Adrenal gland (tissue), 19 donors: ENCODE measurements at places on chromosomes 7 and 10. TPM values are rescaled to one million over a fixed set of nuclear protein-coding genes. Genes with fewer than 3 reads are reported as not detected.

- no peaks in the 10 kb centered on the region for H3K36me3 ChIP-seq
- no peaks in the 10 kb centered on the region for H3K27me3 ChIP-seq
- H3K4me3 ChIP-seq, result no peak overlapping the region
- no peaks in the 10 kb centered on the region for H3K4me1 ChIP-seq
- DNase-seq, result no peak
- H3K27ac ChIP-seq, result no peak overlapping the region
Observed at GRCh38 chr7:43735403-43735801, 6.1 kb upstream of the COA1 start.

- H3K27ac ChIP-seq, result no peak overlapping the region
- no peaks in the 10 kb centered on the region for H3K36me3 ChIP-seq
- no peaks in the 10 kb centered on the region for H3K27me3 ChIP-seq
- no peak for DNase-seq
- H3K4me3 ChIP-seq, result no peak overlapping the region
Observed at GRCh38 chr7:96827701-96828100, 118.1 kb upstream of the SEM1 start.

DNA sequence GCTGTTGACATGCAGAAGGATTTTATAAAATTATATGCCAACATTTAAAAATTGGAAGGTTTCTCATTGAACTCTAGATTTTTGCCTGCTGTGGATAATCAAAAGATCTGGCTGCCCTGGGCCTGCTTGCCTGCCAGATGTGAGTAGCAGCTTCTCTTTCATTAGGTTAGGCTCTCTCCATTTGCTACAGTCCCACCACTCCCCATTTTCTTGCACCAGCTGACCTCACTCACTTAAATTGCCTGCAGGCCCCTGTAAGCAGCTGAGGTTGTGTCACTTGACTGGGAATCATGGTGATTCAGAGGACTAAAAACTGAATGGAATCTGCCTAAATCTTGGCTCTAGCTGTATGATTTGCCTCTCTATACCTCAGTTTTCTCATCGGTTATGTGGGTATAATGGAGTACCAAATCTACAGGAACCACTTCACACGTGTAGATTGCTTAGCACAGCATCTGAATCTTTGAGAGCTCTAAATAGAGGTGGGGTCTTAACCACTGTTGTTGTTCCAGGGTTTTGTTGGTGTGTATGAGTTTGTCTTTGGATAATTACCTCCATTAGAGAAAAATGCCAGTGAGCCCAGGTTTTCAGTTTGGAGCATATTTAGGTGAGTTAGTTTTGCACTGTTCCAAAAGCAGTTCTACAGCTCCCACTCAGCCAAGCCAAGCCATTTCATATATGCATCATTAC lies 18.6 kb upstream of the RAPGEF5 start:
- DNase-seq, result no peak
- no peak overlapping the region for H3K4me3 ChIP-seq
- H3K27me3 ChIP-seq, result no peaks in the 10 kb centered on the region
- H3K36me3 ChIP-seq, result no peaks in the 10 kb centered on the region

DNA sequence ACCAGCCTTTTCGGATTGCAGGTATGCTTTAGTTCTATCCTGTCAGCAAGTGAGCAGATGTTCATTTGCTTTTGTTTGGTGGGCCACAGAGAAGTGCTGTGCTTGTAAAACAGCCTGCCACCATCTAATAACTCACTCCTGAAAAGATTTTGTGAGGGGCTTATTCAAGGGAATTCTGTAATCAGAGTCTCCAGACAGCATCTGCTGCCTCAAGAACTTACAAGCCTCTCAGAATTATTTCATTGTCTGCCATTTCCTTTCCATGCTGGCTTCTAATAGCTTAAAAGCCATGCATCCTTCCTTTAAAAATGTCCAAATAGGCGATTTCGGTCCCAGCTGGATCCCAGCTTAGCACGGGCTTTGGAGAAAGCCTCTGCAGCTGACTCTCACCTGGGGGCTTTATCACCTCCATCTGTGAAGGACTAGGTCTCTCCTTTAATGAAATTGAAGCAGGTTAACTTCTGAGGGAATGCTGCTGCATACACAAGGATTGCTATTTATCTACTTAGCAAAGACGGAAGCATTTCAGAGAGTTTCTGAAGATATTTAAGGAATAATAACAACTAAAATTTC lies 48.0 kb downstream of the MALRD1 start:
- no peak overlapping the region for H3K4me3 ChIP-seq
- no peaks in the 10 kb centered on the region for H3K4me1 ChIP-seq
- H3K36me3 ChIP-seq, result no peaks in the 10 kb centered on the region
- H3K27ac ChIP-seq, result no peak overlapping the region
- no peak for DNase-seq

GRCh38 chr7:137667633-137668387 lies 179.0 kb downstream of the DGKI start:
- no peak overlapping the region for H3K4me3 ChIP-seq
- no peak for DNase-seq
- no peaks in the 10 kb centered on the region for H3K4me1 ChIP-seq
- no peak overlapping the region for H3K27ac ChIP-seq
- no peaks in the 10 kb centered on the region for H3K36me3 ChIP-seq
- no peaks in the 10 kb centered on the region for H3K27me3 ChIP-seq

- no peak overlapping the region for H3K4me3 ChIP-seq
- no peak overlapping the region for H3K27ac ChIP-seq
- H3K4me1 ChIP-seq, result no peaks in the 10 kb centered on the region
- H3K36me3 ChIP-seq, result no peaks in the 10 kb centered on the region
- DNase-seq, result peak; percentile 42
Observed at GRCh38 chr7:143372070-143372469, 9.1 kb upstream of the ZYX start.

DNA sequence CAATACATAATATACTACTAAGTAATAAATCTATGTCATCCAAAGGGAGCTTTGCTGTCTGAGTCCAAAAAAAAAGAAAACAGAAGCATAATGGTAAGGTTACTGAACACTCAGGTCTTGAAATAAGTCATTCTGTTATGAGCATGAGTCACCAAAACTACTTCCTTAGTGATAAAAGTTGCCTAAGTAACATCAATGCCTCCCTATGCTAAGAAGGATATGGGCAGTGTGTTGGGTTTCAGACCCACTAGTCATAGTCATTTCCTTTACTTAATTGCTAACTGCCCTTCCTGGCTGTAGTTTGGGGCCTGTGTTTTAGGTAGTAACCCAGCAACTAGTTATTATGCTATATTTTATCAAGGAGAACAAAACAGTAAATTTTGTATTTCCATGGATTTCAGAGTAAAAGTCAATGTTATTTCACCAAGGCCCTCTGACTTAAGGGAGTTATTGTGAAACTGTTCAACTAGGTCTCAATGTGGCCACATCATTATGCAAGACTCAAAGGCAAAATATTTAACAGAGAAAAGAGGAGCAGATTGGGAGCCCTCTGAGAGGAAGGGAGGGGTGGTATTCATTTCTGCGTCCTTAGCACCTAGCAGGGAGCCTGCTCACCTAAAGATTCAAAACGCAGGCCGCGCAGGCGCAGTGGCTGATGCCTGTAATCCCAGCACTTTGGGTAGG lies 11.7 kb upstream of the VIM start:
- H3K4me1 ChIP-seq, result peaks cover 11% of the 10 kb centered on the region
- no peaks in the 10 kb centered on the region for H3K36me3 ChIP-seq
- H3K4me3 ChIP-seq, result no peak overlapping the region

DNA sequence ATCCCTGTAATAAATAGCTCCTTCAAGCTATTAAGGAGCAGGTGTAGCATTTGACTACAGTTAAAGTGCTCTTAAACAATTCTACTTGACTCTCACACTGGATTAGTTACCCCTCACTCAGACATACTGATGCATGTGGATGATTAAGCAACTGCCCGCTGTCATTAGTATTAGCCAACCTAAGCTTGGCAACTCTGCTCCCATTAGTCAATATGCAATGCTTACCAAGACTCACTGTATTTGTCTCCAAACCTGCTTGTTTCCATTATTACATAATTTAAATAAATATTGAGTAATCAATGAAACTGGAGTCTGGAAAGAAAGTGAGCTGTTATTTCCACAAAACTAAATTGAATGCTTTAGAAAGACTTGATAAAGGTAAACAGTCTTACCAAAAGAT lies 144.0 kb upstream of the ASAH2 start:
- no peaks in the 10 kb centered on the region for H3K36me3 ChIP-seq
- no peaks in the 10 kb centered on the region for H3K27me3 ChIP-seq

GRCh38 chr7:55893940-55894339 lies 6.7 kb downstream of the ZNF713 start:
- H3K4me3 ChIP-seq, result no peak overlapping the region
- no peaks in the 10 kb centered on the region for H3K4me1 ChIP-seq
- H3K27ac ChIP-seq, result no peak overlapping the region
- DNase-seq, result no peak

DNA sequence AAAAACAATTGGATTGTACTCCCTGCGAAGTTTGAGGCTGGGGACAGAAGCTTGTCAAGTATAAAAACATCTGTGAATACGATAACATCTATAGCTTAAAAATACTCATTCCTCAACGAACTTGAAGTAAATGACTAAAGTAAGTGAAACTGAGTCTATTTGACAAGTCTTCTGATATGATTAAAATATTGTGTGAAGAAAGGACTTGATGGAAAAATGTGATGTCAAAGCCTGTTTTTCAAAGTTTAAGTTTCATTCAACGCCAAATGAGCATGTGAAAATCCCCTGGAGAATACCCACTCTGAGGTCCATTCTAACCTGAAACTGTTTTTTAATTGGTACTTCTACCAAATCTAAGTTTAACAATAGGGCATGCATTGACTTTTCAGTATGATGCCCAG lies 122.3 kb upstream of the MDFIC start:
- H3K27me3 ChIP-seq, result no peaks in the 10 kb centered on the region
- H3K27ac ChIP-seq, result no peak overlapping the region
- no peak for DNase-seq
- H3K36me3 ChIP-seq, result no peaks in the 10 kb centered on the region
- H3K4me1 ChIP-seq, result no peaks in the 10 kb centered on the region
- H3K4me3 ChIP-seq, result no peak overlapping the region

DNA sequence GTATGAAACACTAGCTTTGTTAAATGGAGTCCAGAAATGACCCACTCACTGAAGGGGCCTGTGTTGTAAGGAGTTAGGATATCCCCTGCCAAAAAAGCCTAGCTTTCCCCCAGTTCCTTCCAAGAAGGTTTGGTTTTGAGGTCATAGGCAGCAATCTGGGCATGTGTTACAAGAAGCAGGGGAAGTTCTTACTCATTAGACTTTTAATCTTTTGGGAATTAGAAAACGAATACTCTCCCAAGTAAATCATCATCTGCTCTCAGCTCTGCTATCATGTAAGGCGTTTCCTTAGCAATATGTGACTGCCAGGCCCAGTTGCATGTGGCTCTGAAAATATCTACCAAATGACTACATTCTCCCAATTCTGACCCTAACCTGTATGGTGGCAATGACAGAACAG lies 3.7 kb downstream of the NOD1 start:
- no peak overlapping the region for H3K27ac ChIP-seq
- H3K36me3 ChIP-seq, result no peaks in the 10 kb centered on the region
- peaks cover 9% of the 10 kb centered on the region for H3K4me1 ChIP-seq

DNA sequence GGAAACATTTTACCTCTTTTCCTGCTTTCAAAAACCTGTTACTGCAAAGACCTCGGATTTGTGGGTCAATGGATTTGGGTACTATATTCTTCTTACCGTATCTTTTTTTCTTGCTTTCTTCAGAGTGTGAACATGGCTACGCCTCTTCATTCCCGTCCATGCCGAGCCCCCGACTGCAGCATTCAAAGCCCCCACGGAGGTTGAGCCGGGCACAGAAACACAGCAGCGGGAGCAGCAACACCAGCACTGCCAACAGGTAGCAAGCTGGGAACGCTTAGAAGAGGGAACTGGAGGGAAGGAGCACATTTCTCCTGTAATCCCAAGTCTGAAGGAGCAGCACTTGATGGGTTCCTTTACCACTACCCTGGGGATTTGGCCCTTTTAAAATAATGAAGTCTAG lies 20.7 kb downstream of the MXI1 start:
- no peaks in the 10 kb centered on the region for H3K27me3 ChIP-seq
- H3K27ac ChIP-seq, result no peak overlapping the region
- H3K4me1 ChIP-seq, result peaks cover 19% of the 10 kb centered on the region
- no peak overlapping the region for H3K4me3 ChIP-seq

GRCh38 chr7:111729483-111729882 lies 167.2 kb upstream of the IMMP2L start:
- H3K27me3 ChIP-seq, result no peaks in the 10 kb centered on the region
- no peak for DNase-seq
- H3K4me3 ChIP-seq, result no peak overlapping the region
- no peak overlapping the region for H3K27ac ChIP-seq
- no peaks in the 10 kb centered on the region for H3K36me3 ChIP-seq

- DNase-seq, result no peak
- no peaks in the 10 kb centered on the region for H3K4me1 ChIP-seq
- no peaks in the 10 kb centered on the region for H3K36me3 ChIP-seq
- no peak overlapping the region for H3K27ac ChIP-seq
- H3K27me3 ChIP-seq, result no peaks in the 10 kb centered on the region
- H3K4me3 ChIP-seq, result no peak overlapping the region
Observed at GRCh38 chr10:60708666-60709065, 69.6 kb upstream of the CDK1 start.

DNA sequence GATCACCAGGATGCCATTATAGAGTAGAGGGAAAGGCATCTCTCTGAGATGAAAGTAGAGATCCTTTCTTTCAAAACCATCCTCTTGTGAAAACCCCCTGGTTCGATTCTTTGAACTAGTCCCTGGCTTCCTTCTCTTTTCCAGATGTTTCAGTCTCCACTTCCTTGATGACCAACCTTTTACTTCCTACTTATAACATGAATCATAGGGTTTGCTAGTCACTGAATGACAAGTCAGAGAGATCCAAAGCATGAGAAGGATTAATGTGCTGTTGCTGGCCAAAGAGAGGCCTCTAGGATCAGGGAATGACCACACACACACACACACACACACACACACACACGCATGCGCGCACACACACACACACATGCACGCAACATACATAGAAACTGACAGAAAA lies 161.1 kb upstream of the FRMD4A start:
- no peaks in the 10 kb centered on the region for H3K27me3 ChIP-seq
- H3K4me1 ChIP-seq, result no peaks in the 10 kb centered on the region
- H3K27ac ChIP-seq, result no peak overlapping the region
- DNase-seq, result no peak
- H3K4me3 ChIP-seq, result no peak overlapping the region

The STEAP4 gene
- 30.0 TPM for polyA plus RNA-seq

The PIK3CG gene
- 0.13 TPM for polyA plus RNA-seq

The KNDC1 gene
- 1.0 TPM for polyA plus RNA-seq

The CDH23 gene
- polyA plus RNA-seq, result 20.2 TPM

The TCAF2 gene
- polyA plus RNA-seq, result 1.1 TPM

The TMEM229A gene
- polyA plus RNA-seq, result 2.4 TPM

The OR2A42 gene
- 0.11 TPM for polyA plus RNA-seq

The ALDH18A1 gene
- 18.6 TPM for polyA plus RNA-seq

The SPDYE8 gene
- not detected for polyA plus RNA-seq

The IFIT1 gene
- 32.8 TPM for polyA plus RNA-seq
